ENCODE measurements at places on chromosomes 1 and 21.

- DNase-seq = no peak
Measured at GRCh38 chr1:20149601-20150325, 10.6 kb downstream of the PLA2G2F start.

- DNase-seq = no peak
Measured at GRCh38 chr1:29688471-29689365, 452.4 kb downstream of the PTPRU start.

- no peak for DNase-seq
Measured at GRCh38 chr21:22174746-22175145, 1176.5 kb downstream of the NCAM2 start.

GRCh38 chr1:170284512-170284911 is 138.8 kb downstream of the NTMT2 start:
- no peak for DNase-seq

DNA sequence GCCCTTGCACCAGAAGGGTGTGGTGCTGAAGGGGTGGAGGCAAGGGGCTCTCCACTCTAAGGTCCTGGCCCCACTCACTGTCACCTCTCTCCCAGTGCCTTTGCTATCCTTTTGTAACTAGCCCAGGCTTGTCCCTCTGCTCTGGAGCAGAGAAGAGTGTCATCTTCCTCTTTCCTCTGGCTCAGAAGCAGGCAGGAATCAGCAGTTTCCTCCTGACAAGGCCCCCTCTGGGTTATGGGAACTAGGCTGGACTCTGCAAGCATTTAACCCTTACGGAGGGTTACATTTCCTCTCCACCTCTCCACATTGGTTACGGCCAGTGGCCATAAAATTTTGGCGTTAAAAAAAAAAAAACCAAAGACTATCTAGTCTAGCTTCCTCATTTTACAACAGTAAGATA is 30.4 kb downstream of the PLXNA2 start:
- no peak for DNase-seq

- no peak for DNase-seq
Measured at GRCh38 chr1:46535063-46535462, 16.4 kb downstream of the KNCN start.

GRCh38 chr1:42419126-42419821 is 36.5 kb downstream of the ZMYND12 start:
- no peak for DNase-seq

DNA sequence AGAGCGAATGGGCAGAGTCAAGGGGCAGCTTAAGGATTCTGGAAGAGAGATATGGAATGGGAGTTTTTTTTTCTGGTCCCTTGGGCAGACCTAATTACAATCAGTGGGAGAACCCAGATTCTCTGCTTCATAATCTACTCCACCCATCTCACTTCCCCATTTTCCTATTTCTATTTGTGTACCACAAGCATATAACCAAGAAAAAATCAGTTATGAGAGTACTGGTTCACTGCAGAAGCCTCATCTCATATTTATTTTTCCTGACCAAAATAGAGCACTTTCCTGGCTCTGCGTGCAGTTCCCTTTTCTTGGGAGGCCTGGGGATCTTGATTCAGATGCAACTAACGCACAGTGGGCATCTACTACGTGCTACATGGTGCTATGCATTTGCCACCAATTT is 82.2 kb upstream of the SLFNL1 start:
- no peak for DNase-seq

GRCh38 chr1:5994713-5995621 is 2.7 kb upstream of the NPHP4 start:
- no peak for DNase-seq

GRCh38 chr1:103779932-103780331 is 30.2 kb downstream of the AMY1C start:
- no peak for DNase-seq

DNA sequence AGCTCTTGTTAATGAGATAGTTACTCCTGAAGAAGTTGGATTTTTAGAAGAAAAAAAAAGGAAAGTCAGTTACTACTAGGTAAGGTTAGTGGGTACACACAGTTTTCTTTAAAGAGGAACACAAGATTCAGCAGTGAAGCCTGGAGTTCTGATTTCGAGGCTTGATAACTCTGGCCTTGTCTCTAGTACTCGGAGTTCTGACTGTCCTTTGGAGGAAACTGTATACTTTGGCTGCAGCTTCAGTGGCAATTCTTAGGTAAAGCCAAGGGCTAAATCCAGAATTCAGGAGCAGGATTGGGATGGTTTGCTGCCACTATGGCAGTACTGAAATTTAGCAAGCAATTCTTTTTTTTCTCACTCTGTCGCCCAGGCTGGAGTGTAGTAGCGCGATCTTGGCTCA is 9.2 kb downstream of the ACADM start:
- DNase-seq = no peak

GRCh38 chr1:96329121-96329520 is 392.5 kb upstream of the PTBP2 start:
- no peak for DNase-seq

DNA sequence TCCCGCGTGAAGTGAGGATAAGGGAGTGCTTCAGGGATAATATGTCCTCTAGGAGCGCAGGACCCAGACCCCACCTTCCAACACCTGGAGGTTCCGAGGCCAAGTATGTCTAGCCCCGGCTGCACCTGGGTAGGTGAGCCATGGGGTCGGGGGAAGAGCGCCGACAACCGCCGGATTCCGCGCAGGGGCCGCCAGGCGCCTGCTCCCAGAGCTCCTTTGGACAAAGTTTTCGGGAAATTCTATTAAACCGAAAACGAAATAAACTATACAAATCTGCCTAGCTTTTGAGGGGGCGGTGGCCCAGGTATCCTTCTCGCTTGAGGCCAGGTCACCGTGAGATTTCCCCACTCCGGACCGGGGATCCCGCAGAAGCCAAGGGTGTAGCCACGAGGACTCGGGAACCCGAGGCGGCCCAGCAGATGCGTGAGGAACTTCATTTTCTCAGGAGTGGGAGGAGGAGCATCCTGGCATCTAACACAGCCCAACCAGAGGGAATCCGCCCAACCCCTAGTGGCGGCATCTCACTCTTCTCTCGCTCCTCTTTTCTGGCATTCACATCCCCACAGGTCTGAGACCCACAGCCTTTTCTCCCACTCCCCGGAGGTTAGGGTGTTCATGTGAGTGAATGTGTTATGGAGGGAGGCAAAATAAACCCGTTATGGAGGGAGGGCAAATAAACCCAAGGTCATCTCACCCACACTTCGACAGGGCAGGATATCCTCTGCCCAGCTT is 2.3 kb upstream of the DMRTA2 start:
- no peak for DNase-seq

GRCh38 chr1:63635681-63636080 is 42.5 kb downstream of the PGM1 start:
- DNase-seq = no peak

DNA sequence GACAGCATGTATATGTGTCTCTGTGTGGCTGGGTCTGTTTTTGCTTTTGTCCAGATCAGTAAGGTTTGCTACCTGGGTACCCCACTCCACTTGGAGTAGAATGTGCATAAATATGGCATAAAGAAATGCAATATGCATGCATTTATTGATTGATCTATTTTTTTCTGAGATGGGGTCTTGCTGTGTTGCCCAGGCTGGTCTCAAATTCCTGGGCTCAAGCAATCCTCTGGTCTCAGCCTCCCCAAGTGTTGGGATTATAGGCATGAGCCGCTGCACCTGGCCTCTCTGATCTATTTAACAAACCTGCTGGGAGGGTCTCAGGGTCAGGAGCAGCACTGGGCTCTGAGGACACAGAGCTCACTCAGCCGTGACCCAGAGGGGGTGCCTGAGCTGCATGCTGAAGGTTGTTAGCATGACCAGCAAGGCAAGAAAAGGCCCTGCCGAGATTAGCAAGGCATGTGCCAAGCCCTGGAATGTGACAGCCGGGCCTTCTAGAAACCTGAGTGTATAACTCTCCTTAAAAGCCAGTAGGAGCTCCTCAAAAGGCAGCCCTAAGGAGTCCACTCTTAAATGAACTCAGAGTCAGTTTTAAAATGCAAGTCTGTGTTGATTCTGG is 22.5 kb downstream of the PCSK9 start:
- no peak for DNase-seq

GRCh38 chr1:219741011-219741970 is 128.4 kb upstream of the ZC3H11B start:
- no peak for DNase-seq

DNA sequence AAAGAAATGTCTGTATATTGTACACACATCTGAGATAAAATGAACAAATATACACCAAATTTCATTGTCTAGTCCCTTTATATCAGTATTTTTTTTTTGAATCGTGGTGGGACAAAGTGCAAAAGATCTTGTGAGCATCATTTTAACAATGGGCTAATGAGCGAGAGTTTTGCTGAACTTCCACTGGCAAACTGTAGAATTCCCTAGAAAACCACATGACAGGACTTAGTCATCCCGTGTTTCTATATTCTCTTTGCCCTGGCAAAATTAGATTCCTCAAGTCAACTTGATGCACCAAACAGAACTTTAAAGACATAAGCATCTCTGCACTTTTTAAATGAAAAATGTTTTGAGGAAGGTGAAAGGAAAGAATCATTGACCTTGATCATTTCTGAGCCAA is 488.2 kb upstream of the PTBP2 start:
- DNase-seq = no peak

DNA sequence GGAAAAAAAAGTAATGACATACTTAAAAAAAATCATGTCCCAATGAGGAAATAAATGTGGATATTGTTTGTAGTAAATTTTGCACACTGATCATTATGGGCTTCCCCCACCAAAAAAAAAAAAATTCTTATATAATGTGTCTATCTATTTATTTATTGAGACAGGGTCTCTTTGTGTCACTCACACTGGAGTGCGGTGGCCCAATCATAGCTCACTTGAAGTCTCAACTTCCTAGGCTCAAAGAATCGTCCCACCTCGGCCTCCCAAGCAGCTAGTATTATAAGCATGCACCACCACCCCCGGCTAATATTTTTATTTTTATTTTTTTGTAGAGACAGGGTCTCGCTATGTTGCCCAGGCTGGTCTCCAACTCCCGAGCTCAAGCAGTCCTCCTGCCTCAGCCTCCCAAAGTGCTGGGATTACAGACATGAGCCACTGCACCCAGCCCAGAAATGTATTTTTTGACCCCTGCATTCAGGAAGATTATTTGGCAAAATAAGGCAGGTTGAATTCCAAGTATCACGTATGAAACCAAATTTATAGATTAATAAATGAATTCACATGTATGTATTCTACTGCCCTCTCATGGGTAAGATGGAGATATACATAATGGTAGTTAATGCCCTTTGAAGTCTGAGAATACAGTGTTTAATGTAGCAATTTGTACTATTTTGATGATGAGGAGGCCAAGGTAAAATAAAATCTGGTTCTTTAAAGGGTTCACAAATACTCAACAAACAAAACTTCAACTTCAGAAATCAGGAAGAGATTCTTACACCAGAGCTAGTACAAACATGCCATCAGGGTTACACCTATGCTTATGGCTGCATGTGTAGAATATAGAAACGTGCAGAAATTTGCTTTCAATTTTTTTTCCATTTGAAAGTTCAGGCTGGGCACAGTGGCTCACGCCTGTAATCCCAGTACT is 1.4 kb upstream of the DENND2C start:
- no peak for DNase-seq

GRCh38 chr1:30036229-30036547 is 687.2 kb downstream of the MATN1 start:
- no peak for DNase-seq

DNA sequence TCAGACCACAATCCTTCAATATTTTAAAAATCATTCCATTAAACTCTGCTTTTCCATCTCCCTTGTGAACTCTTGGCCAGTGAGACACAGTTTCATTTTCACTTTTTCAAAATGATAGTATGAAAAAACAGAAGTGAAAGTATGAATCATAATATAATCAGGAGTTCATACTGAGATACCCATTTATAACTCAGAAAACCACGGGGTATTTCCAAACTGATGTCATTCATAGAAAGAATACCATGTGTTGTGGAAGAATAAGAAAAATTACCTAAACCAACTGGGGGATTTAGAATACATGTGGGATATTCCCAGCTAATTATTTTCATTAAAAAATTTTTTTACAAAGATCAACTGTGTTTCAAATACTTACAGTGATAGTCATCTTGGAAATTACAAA is 149.9 kb downstream of the MRPL39 start:
- peak; percentile 67 for DNase-seq

DNA sequence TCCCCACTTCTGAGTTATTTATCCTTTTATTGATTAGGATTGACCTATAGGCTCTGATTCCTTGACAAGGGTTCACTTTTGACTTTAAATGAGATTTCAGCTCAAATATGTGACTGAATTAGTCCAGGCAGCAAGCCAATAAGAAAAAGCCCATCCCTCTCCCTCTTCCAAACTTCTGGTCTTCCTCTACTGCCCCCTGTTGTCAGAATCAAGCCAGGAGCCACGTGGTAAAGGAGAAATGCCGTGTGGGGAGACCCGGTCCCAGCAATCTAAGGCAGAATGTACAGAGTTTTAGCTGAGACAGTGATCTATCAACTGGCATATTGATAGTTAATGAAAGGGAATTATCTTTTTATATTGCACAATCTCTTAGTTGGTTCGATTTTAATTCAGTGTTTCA is 5.2 kb downstream of the ADAMTS5 start:
- no peak for DNase-seq

DNA sequence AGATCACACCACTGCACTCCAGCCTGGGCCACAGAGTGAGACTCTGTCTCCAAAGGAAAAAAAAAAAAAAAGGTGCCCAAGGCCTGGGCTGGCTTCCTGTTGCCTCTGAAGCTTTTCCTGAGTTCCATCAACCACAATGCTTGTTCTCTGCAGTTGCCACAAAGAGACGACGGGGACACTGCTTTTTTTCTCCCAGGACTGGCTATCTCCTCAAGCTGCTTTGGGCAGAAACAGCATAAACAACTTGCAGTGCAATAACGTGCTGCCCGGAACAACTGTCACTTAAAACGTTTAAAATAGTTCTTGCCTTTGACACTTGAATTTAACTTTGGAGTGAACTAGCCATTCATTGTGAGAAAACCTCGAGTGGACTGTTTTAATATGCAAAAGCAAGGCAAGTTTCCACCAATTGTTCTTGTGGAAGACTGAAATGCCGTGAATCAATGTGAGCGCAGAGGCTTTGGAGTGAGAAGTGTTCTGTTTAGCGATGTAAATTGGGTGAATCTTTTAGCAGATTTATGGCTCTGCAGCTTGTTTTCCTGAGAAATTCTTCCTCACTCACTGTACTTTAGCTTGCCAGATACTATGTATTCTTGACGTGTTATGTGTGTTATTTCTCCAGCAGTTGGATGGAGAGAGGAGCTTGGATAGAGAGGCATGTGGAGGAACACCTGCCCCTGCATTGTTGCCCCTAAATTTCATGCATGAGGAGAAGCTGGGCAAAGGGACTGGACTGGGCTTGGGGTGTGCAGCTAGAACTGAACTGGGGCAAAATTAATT is 188.1 kb upstream of the KIAA0040 start:
- no peak for DNase-seq

DNA sequence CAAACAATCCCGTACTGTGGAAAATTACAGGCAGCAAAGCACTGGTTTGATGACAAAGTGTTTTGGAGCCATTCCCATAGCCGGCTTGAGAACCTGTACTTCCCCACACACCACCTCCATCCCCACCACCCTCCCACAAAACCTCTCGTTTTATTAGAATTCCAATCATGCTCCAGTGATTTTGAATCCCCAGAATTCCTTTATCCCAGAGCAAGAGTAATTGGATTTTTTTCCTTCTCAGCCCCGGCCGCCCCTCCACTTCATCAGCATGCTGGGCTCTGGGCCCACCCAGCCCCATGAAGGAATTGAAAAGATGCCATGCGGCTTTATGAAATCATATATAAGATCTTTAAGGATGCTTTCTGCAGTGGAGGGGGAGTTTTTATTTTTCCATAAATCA is 136.6 kb downstream of the OMA1 start:
- DNase-seq = no peak

- DNase-seq = no peak
Measured at GRCh38 chr1:222697203-222697602, 15.1 kb downstream of the AIDA start.
